Activated naive CD4-positive, alpha-beta T cell treated with anti-CD3 and anti-CD28 coated beads, Interleukin-2, amount 50 U/mL, for 72 hours (primary cell): ENCODE measurements at places on chromosomes 4 and X. TPM values are rescaled to one million over a fixed set of nuclear protein-coding genes. Genes with fewer than 3 reads are reported as not detected.

SPANXD gene
- not detected for total RNA-seq

SCD5 gene
- 1.9 TPM for total RNA-seq

L1CAM gene
- total RNA-seq: 1.1 TPM

DRD5 gene
- not detected for total RNA-seq

CACNA1F gene
- total RNA-seq: 1.7 TPM

KIT gene
- 0.08 TPM for total RNA-seq

TBC1D1 gene
- 68.6 TPM for total RNA-seq

RAB41 gene
- total RNA-seq: not detected

PASD1 gene
- total RNA-seq: not detected

OPHN1 gene
- 0.06 TPM for total RNA-seq

UGT2B7 gene
- not detected for total RNA-seq
